ENCODE measurements at places on chromosomes 12 and 14.

GRCh38 chr12:46445093-46445492 lies 72.5 kb upstream of the SLC38A2 start:
- no peak for DNase-seq

GRCh38 chr12:122987086-122987951 lies 6.8 kb downstream of the ARL6IP4 start:
- DNase-seq = no peak

DNA sequence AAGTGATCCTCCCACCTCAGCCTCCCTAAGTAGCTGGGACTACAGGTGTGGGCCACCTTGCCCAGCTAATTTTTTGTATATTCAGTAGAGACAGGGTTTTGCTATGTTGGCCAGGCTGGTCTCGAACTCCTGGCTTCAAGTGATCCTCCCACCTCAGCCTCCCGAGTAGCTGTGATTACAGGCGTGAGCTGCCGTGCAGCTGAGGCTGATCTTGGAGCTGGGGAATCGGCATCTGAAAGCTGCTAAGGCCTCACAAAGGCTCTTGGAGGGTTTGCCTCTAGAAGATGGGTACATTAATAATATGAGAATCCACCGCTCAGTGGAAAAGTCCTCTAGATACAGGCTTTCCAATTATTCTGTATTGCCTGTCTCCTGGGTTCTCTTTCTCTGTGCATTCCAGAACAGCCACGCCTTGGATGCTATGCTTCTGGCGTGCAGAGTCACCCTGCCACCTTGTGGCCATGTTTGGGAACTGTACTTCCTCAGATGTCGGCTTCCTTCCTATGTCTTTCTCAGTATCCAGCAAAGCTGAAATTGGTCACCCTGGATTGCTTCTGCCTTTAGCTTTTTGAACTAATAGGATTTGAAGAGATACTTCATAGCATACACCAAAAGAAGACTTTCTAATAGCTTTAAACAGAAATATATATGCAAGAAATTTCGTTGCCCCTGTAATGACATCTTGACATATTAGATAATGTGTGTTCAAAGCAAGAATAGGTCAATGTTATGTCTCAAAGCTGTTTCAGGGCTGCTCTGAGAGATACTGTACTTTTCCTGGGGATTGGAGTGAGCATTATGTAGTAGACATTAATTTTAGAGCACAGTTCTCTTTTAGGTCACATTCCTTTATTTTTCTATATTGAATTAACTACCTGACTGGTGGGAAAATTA lies 75.4 kb downstream of the SNAPC1 start:
- peak; percentile 77 for DNase-seq

- DNase-seq = no peak
Observed at GRCh38 chr14:103932791-103933490, 4.7 kb downstream of the TDRD9 start.

DNA sequence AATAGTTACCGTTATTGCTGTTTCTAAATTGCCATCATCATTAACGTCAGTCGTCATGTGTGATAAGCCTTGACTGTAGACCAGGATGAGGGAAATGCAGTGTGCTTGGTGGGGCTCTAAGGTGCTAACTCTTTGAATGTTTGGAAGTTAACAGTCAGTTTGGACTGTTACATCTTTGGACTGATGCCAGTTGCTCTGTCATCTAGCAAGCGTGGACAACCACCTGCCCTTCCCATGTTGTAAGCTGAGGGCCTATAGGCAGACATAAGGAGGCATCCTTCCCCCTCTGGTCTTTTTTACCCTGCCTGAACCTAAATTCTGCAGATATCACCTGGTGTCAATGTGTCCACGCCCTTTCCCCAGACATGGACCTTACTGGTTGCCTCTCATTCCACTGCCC lies 94.4 kb downstream of the PPP2R5C start:
- DNase-seq = no peak

DNA sequence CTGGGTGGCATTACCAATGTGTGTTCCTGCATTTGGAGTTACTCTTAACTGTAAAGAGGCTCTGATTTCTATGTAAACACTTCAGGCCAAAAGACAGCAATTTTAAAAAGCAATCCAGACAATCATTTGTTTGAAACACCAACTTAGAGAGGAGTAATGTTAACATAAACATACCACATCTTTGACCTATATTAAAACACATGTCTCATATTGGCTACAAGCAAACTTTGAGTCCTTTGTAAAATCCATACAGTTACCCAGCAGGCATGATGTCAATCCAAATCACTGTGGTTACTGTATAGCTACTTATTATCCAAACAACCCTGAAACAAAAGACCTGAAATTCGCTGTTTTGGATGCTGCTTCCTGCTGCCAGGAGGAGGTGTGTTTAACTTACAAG lies 7.5 kb upstream of the G2E3 start:
- no peak for DNase-seq

DNA sequence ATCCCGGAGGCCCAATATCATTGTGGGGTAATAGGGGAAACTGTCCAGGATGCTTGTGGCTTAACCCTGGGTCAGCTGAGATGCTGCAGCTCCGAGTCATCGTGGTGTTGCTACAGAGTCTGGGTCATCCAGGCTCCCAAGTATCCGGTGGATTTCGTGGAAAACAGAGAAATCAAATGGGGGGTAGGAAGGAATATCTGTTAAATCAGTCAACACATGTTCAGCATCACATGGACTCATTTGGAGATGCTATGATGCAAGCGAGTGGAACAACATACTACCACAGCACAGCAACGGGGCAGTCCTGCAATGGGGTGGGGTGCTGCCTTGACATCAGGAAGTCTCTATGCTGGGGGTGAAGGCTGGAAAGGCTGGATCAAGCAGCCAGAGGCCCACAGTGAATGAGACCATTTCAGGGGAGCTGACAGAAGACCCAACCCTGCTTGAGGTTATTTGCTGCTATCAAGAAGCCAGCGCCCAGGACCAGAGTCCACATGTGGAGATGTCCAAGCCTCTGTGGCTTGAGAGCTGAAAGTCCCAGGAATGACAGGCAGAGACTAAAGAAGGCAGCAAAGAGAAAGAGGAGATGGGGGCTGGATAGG lies 22.9 kb downstream of the VDR start:
- no peak for DNase-seq

GRCh38 chr12:27899151-27899661 lies 73.3 kb downstream of the PTHLH start:
- no peak for DNase-seq

DNA sequence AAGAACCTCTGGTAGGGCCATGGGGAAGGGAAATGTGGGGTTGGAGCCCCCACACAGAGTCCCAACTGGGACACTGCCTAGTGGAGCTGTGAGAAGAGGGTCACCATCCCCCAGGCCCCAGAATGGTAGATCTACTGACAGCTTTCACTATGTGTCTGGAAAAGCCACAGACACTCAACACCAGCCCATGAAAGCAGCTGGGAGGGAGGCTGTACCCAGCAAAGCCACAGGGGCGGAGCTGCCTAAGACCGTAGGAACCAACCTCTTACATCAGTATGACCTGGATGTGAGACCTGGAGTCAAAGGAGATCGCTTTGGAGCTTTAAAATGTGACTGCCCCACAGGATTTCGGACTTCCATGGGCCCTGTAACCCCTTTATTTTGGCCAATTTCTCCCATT lies 97.8 kb downstream of the HMGA2 start:
- no peak for DNase-seq

- peak; percentile 94 for DNase-seq
Observed at GRCh38 chr12:94560431-94561221, 89.7 kb downstream of the TMCC3 start.

DNA sequence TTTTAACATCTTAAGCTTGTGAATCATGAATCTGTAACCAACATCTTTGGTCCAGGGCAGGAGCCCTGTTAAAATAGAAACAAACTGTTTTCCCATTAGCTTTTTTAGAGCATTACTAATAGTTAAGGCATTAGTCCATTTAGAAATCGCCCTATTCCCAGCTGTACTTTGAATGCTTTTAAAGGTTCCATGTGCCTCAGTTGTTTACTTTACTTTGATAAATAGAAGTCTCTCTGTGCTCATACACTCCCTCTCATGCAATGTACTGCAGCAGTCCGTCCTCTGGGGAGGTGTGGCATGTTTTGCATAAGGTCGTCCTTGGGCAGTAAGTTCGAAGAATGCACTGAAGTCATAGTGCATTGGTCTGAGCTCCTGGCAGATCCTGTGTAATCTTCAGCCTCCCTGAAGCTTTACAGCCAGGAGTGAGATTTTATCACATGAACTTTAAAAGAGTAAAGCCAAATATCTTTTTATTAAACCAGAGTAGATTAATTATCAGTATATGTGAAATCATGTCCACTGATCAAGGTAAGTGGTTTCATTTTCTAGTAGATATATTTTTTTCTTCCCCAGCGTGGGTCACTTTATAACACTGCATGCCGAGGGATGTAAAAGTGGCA lies 134.7 kb downstream of the FGD4 start:
- peak; percentile 82 for DNase-seq

DNA sequence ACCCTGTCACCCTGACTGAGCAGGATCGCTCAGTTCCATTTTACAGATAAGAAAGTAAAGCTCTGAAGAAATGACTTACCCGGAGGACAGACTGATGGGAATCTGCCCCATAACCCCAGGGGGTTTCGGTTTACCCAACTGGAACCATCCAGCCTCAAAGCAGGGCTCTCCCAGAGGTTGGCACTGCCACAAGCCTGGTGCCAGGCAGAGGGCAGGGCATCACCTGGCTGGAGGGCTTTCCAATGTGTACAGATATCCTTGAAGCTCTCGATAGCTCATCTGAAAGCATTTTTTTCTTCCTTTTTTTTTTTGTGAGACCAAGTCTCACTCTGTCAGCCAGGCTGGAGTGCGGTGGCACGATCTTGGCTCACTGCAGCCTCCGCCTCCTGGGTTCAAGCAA lies 33.2 kb downstream of the STON2 start:
- no peak for DNase-seq

GRCh38 chr12:122687086-122687485 lies 16.1 kb downstream of the HCAR2 start:
- DNase-seq = peak; percentile 29

DNA sequence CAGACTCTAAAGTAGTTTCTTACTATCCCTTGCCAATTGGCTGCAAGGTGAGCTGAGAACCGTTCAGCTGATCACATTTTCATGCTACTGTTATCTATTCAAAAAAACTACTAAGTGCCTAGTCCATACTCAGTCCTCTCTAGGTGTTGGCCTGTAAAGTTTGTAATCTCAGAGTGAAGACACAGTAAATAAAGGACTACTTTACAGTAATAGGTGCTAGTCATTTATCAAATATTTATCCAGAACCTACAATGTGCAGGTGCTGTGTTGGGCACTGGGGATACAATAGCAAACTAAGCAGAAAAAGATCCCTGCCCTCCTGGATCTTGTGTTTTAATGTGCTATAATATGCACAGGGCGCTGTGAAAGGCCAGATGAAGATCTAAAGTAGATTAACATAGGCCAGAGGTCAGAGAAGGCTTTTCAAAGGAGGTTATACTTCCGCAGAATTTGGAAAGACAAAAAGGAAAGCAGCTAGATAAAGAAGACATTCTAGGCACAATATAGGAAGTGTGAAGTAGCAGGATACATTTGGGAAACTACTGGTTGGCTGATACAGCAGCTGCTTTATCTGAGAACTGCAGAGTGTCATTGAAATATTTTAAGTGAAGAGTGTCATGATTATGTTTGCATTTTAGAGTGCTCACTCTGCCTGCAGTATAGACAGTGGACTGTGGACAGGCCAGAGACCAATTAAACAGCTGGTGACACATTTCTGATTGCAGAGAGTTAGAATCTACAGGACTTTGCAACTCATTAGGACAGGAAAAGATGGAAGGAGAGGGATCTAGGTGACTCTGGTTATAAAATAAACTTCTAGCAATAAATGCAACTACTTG lies 8.0 kb upstream of the ACTR10 start:
- DNase-seq = no peak

- DNase-seq = no peak
Observed at GRCh38 chr12:83461336-83461935, 774.7 kb downstream of the TMTC2 start.

DNA sequence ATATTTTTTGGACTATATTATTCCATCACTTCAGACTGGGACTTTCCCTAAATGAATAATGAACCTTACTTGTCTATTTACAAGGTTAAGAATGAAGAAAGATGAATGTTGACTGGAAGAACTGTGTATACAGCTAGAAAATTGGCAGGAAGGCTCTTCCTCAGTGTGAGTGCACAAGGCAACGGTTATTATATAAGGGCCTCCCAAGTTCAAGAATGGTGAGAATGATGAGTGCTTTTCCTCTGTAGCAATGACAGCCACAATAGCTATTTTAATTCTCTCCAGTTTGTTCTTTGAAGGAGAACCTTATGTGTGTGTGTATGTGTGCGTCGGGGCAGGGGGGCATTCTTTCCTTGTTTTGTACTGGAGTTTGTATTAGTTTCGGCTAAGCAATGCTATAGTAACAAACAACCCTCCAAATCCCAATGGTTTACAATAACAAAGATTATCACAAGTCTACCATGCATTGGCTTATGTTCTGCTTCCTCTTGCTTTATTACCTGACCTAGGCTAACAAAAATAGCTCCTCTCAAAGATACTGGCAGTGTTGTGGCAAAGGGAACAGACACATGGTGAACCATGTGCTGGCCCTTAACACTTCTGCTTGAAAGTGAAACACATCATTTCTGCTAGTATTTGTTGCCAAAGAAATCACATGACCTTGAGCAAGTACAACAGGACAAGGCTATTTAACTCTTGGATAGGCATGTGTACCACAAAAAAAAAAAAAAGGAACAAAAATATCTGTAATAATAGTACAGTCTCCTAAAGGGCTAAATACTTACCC lies 139.5 kb downstream of the RMST start:
- no peak for DNase-seq

GRCh38 chr12:124560146-124560890 lies 7.1 kb downstream of the NCOR2 start:
- no peak for DNase-seq

- DNase-seq = peak; percentile 52
Observed at GRCh38 chr14:80930836-80931389, 10.6 kb downstream of the CEP128 start.

- no peak for DNase-seq
Observed at GRCh38 chr12:24360057-24360456, 410.6 kb upstream of the SOX5 start.

GRCh38 chr14:37597538-37597913 lies 2.1 kb downstream of the TTC6 start:
- DNase-seq = no peak

GRCh38 chr12:122309564-122310121 lies 43.3 kb upstream of the VPS33A start:
- no peak for DNase-seq

GRCh38 chr14:86672080-86672479 lies 1142.1 kb downstream of the FLRT2 start:
- no peak for DNase-seq

DNA sequence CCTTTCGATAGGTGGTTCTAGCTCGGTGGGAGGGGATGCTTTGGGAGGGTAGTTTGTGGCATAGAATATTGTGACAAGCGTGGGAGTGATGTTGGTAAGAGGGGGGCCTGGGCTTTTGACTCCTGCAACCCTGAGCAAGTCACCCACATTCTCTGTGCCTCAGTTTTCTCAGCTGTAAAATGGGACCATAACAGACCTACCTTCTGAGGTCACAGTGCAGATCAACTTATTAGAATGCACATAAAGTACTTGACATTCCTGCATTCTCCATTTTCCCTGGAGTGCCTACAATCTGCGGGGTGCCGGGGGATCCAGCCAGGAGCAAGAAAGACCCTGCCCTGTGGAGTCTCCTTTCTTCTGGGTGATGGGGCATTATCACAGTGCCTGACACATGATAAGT lies 63.2 kb downstream of the SLC24A4 start:
- DNase-seq = no peak

Data from LoVo (cell line).